ENCODE measurements at places on chromosomes 11 and 22.

GRCh38 chr11:127217452-127218274 is 217.1 kb upstream of the KIRREL3 start:
- DNase-seq = no peak

- no peak for DNase-seq
Observed at GRCh38 chr11:6594142-6594768, 9.2 kb downstream of the RRP8 start.

DNA sequence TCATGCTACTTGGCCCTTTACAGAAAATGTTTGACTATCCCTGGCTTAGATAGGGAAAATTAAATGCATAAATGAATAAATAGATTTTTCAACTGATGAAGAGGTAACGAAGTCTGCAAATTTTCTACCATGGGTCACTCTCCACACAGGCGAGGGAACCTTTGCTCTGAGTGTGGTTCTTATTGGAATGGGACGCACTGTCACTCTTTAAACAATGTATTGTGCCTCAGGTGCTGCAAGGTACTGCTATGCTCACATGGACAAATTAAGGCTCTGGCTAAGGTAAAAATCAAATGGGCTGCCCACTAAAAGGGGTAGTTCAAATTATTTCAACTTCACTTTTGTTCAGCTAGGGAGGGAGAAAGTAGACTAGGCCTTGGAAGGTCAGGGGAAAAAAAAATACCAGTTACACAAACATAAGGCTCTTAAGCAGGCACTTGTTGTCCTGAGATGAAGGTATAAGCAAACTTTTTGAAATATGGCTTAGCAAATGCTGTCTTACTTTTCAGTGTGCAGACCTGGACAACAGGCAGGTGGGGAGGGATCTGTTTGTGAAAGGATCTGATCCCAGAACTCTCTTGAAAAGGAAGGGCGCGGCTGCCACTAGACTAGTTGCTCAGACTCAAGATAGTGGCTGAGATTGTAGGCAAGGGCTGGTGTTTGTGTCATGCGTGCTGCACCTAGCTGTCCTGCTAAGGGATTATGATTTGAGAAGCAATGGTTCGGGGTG is 99.5 kb downstream of the ADAMTS15 start:
- DNase-seq = no peak

DNA sequence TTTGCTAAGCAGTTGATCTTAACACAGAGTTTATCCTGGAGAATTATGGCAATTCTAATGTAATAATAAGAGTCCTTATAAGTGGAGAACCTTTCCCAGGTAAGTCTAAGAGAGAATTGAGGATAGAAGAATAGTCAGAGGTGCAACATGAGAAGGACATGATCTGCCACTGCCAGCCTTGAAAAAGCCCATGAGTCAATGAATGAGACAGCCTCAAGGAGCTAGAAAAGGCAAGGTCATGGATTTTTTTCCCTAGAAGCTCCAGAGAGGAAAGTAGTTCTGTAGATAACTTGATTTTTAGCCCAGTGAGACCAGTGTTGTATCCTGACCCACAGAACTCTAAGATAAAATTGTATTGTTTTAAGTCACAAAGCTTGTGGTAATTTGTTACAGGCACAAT is 16.9 kb downstream of the MS4A6A start:
- DNase-seq = no peak

DNA sequence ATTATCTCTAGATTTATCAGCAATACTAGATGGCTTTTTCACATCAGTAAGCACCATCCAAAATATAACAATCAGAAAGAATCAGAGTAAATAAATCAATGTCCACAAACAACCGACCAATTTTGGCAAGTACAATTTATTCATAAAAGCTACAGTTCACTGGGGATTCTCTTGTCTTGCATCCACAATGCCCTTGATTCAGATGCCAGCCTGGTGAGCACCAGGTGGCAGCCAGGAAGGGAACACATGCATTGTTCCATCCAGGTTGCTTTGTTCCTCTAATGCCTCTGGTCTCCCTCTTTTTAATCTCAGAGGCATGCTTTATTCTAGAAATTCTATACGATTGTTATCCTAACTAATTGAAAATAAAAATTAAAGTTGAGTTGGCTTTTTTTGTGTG is 242.1 kb upstream of the KIRREL3 start:
- no peak for DNase-seq

GRCh38 chr11:112082729-112083128 is 3.8 kb downstream of the TIMM8B start:
- no peak for DNase-seq

DNA sequence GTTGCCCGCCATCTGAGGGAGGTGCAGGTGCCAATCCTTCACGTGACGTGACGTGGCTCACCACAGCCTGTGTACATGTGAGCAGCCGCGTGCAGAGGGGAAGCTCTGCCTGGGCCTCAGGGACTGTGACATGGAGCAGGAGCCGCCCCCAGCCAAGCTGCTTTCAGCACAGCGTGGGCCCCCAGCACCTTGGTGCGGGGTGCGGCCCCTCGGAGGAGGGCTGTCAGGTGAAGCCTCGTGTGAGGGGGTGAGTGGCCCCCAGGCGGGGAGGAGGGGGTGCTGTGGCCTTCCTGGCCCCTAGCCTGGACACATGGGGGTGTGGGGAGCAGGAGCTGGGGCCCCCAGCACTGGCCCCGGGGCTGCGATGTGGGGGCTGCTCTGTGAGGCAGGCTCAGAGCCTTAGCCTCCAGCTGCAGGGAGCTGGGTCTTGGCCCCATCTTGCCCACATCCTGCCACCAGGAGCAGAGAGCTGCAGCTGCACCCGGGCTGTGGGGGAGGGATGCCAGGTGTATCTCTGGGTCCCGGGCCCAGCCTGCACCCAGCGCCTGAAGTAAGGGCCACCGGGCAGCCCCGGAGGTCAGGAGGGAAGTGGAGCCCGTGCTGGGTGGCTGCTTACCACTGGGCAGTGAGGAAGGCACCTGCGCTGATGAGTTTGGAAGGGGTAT is at the start of gene ADORA2A:
TSS of gene ADORA2A (plus strand) at position 100 of the 665 bp plus-strand sequence. CDS start 5,806 bp downstream, outside the sequence.
- DNase-seq = no peak

DNA sequence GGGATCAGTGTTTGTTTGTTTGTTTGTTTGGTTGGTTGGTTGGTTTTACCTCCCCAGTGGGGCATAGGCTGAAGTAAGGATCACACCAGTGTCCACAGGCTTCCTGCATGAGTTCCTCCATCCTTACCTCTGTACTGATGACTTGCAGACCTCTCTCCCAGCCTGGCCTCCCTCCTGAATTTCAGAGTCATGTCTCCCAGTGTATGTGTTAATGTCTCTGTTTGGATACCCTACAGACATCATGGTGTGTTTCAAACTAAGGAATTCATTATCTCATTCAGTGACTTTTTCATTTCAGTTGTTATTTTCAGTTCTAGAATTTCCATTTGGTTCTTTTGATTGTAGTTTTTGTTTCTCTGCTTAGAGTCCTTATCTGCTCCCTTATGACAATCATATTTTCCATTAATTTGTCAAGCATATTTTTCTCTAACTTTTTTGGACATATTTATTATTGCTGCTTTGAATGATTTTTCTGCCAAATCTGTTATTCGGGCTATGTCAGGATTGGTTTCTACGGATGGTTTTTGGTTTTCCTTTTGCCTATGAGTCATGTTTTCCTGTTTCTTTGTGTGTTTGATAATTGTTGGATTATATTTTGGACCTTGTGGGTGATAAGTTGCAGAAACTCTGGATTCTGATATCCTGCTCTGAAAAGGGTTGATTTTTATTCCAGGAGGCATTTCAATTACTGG is 23.6 kb downstream of the MYEOV start:
- no peak for DNase-seq

- DNase-seq = no peak
Observed at GRCh38 chr11:74427384-74427886, 29.2 kb upstream of the PGM2L1 start.

- no peak for DNase-seq
Observed at GRCh38 chr11:124190298-124191139, 7.4 kb downstream of the OR10D3 start.

DNA sequence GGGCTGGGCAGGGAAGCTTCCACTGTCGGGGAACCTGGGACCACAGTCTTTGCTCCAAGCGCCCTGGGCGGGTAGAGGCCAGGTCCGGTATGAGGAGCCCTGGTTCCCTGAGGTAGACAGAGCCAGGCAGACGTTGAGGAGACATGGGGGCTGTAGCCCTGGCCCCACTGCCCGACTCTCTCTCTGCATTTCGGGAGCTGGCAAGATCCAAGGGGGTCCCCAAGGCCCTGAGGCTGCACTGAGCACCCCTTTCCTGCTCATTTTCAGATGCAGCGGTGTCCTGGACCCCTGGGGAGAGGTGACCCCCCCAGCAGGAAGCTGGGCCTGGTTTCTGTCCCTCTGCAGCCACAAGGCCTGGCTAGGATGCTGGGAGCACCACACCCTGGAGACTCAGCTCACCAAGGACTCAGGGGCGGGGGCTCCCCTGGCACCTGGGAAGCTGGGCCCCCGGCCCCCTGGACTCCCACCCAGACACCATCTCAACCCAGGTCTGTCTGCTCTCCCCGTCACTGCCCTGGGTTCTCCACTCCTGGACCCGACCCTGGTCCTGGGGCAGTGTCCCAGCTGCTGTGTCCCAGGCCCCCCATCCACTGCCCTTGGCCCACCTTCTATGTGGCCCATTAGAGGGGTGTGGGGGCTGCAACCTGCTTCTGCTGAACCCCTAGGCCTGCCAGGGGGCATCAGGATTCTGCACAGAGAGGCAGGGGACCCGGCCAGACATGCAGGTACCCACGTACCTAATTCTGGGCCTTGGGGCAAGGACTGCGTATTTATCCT is 15.0 kb upstream of the MUC6 start:
- no peak for DNase-seq

DNA sequence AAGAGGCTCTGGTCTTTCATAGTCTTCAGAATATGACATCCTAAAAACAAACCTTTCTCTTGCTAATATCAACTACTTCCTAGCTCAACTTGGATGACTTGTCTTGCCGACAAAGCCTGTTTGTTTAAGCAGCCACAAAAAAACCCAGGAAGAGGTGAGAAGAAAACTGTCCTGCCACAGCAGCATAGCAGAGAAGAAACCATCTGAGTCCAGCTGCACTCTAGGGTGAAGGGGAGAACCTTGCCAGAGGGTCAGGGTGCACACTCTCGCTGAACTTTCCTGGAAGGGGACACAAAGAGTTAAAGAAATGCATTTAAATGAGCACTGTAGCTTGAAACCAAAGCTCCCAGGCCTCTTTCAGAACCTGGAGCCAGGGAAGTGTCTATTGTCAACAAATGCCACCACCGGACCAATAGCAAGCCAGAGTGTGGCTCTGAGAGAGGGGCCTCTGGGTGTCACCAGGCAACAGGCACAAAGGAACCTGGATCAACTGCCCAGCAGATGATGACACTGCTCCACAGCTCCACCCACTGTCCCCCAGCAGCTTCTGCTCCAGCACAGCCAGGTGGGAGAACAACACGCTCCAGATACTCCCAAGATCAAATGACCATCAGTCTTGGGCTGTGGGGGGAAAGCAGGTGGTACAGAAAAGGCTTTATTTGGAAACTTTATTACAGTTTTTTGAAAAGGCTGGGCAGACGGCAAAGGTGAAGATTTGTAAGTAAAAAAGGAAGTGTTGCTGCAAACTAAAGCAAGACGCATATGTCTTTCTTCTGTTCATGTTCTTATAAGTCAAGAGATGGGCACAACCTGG is 105.7 kb downstream of the RASSF10 start:
- peak; percentile 88 for DNase-seq

GRCh38 chr11:65776710-65777141 is 4.0 kb downstream of the AP5B1 start:
- DNase-seq = no peak

GRCh38 chr11:65373839-65374580 is 8.4 kb downstream of the SLC25A45 start:
- DNase-seq = no peak

GRCh38 chr11:68643585-68643984 is 40.8 kb upstream of the GAL start:
- no peak for DNase-seq

DNA sequence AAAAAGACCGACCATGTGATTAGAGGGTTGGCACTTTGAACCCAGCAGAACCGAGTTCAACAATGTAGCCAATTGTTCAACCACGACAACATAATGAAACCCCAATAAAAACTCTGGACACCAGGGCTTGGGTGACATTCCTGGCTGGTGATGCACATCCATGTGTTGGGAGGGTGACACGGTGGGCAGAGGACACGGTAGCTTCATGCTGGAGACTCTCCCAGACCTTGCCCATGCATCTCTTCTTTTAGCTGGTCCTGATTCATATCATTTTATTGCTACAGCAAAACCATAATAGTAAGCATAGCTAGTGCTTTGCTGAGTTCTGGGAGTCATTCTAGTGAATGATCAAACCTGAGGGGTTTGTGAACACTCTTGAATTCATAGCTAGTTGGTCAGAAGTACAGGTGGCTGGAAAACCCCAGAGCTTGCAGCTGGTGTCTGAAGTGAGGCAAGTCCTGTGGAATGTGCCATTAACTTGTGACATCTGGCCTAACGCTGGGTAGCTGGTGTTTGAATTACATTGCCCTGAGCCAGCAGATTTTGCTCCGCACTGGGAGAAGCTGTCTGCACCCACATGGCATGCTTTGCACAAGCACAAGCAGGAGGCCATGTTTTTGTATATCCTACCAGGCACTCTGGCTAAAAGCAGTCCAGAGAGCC is 14.0 kb downstream of the RPUSD4 start:
- no peak for DNase-seq

GRCh38 chr11:88508759-88509581 is 171.4 kb upstream of the CTSC start:
- DNase-seq = no peak

- no peak for DNase-seq
Observed at GRCh38 chr11:63673579-63673978, 2.4 kb upstream of the ATL3 start.

DNA sequence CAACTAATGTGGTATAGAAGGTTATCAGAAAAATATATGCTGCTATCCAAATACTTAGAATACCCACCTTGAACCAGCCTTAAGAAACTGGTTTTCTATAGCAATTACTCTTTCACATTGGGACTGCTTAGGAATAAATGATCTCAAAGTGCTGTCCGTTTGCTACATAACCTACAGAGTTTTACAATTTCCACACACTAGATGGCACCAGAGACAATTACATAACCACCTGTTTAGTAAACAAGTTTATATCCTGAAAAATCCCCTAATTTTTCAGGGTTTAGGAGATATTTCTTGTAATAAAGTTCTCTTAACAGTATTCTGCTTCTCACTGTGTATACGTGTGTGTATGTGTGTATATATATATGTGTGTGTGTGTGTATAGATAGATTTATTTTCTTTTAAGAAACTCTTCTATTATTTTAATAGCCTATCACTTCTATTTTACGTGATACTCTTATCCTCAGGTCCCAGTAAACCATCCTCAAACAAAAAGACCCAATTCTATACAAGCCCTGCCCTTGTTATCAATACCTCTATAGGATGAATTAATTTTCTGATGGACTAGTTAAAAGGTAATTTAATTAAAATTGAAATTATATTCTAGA is 6.7 kb upstream of the OR5I1 start:
- DNase-seq = peak; percentile 52

GRCh38 chr11:7490535-7490934 is 5.2 kb downstream of the OLFML1 start:
- DNase-seq = no peak

DNA sequence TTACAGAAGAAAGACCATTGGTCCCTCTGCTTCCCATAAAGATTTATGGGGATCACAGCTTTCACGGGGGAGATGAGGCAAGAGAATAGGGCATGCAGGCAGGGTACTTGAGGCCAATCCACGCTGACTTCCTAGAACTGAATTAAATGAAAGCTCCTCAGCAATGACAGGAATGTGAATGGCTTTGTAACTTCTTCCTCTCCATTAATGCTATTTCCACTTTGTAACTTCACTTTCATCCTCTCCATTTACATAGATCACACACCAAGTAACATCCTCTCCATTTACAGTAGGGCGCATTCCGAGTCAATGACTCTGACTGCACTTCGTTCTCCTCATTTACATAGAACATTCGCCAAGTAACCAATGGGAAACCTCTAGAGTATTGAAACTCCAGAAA is 89.8 kb downstream of the PIWIL4 start:
- DNase-seq = no peak

Measured in SW480 (cell line).